Placental pericyte (primary cell): ENCODE measurements at places on chromosomes 4 and X. TPM values are rescaled to one million over a fixed set of nuclear protein-coding genes. Genes with fewer than 3 reads are reported as not detected.

SUPT20HL2 gene
- total RNA-seq: under 0.01 and 0.43 TPM in 2 replicates

MAGEB17 gene
- not detected in 2 replicates for total RNA-seq

DCLK2 gene
- 7.0 and 8.3 TPM in 2 replicates for total RNA-seq

FGG gene
- not detected in 2 replicates for total RNA-seq

DAPP1 gene
- total RNA-seq: not detected in 2 replicates

TLR6 gene
- 1.1 and 5.4 TPM in 2 replicates for total RNA-seq

XAGE2 gene
- total RNA-seq: not detected in 2 replicates

MAML3 gene
- total RNA-seq: 3.1 and 12.3 TPM in 2 replicates

IL13RA1 gene
- total RNA-seq: 51.6 and 51.7 TPM in 2 replicates

NPY2R gene
- total RNA-seq: not detected in 2 replicates

LRIT3 gene
- total RNA-seq: under 0.01 TPM in 1 of 2 replicates, not detected in the other

SSX3 gene
- total RNA-seq: not detected in 2 replicates

FDCSP gene
- total RNA-seq: not detected in 2 replicates

PRMT9 gene
- 7.9 and 10.3 TPM in 2 replicates for total RNA-seq

GRSF1 gene
- 93.0 and 96.9 TPM in 2 replicates for total RNA-seq

SPANXA2 gene
- not detected in 2 replicates for total RNA-seq

CENPI gene
- total RNA-seq: 4.4 and 50.1 TPM in 2 replicates

HEPH gene
- total RNA-seq: 0.22 and 0.72 TPM in 2 replicates

HAND2 gene
- 28.8 and 70.2 TPM in 2 replicates for total RNA-seq

FAM47E gene
- not detected in 2 replicates for total RNA-seq
